ENCODE measurements at places on chromosomes 3 and 15. TPM values are rescaled to one million over a fixed set of nuclear protein-coding genes. Genes with fewer than 3 reads are reported as not detected.

DNA sequence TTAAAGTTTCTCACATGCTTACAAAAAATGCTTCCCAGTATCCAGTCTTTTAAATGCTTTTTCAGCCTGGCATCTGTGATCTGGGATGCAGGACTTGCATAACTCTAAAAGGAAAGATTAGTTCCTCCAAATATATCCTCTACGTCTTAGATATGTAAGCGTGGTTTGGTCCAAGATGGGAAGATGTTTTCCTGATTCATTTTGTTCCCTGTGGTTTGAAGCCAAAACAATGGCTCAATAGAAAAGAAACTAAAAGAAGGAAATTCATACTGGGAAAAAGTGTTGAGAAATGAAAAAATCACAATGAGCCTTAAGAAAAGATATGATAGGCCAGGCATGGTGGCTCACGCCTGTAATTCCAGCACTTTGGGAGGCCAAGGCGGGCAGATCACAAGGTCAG, 1002.8 kb downstream of the NAALADL2 start:
- DNase-seq = no peak

DNA sequence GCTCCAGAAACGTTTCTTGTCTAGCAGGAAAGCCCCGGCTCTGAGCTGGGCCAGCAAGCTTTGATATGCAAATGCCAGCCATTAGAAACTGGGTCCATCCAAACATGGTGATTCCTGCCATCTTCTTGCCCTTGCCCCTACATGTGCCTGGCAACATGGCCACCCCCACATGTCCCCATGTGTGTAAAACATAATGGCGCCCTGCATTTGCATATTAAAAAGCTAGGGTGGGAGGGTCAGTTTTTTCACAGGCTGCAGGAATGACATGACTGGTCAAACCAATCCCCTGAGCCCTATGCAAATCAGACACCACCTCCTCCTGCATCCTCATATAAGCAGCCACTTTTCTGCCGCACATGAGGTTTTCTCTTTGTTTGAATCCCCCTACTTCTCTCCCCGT, 21.2 kb downstream of the GPR156 start:
- DNase-seq = no peak

SYNPR gene
- not detected for total RNA-seq

GRCh38 chr15:94383041-94383440, 151.7 kb downstream of the MCTP2 start:
- DNase-seq = no peak

GRCh38 chr15:66409565-66410108, 22.9 kb downstream of the MAP2K1 start:
- DNase-seq = no peak

GOLGA8T gene
- 0.30 TPM for total RNA-seq

GRCh38 chr3:79937567-79937966, 169.8 kb upstream of the ROBO1 start:
- no peak for DNase-seq

GRCh38 chr3:3154879-3155610, 24.4 kb downstream of the CRBN start:
- DNase-seq = no peak

SLC12A1 gene
- not detected for total RNA-seq

DNA sequence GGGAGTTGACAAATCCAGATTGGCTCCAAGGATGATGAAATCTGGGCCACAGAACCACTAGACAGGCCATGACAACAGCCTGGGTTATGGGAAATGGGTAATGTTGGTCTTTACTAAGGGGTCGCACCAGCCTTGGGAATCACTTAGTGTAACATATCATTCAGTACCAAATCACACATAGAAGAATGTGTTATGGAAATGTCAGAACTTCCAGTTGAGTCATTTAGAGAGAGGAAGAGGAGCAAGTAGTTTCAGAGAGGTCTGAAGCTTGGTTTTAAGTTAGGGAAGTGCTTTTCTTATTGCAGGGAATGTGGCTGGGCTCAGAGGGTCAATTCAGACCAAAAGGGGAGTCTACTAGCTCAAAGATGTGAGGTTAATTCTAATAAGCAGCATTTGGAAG, 241.6 kb upstream of the ZPLD1 start:
- DNase-seq = no peak

GRCh38 chr15:80441714-80442113, 37.5 kb downstream of the ARNT2 start:
- no peak for DNase-seq

GRCh38 chr3:7074217-7074616, 213.3 kb downstream of the GRM7 start:
- no peak for DNase-seq

DNA sequence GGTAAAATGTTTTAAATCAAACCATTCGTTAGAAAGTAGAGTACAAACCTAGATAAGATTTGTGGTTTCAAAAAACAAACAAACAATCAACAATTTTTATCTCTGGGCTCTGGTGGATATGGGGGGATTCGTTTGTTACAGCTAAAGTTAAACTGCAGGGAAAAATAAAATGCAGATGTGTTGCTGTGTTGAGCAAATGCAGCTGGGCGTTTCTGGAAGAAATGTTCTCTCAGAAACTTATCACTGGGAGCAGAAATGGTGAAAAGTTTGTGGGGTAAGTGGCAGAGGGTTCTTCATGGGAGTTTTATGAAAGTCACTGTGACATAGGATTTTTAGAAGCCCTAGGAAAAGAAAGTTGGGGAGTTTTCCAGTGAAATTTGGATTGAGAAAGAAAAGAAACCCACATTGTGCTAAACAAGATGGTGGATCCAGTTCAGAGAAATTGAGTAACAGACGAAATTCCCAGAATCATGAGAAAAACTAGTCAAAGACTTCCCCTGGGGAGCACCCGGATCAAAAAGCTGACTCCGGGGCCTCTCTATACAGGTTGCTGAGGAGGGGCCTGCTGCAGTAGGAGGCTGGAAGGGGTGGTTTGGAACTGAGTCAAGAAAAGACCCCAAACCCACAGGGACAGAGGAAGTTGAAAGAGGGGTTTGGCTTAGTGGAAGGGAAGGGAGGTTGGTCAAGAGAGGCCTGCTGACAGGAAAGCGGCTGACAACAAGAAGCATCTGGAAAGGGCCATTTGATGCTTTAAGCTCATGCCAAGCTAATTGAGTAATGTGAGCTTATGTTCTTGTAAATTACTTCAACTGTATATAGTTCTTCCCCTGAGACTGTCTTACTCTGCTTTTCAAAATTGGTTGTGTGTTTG, 108.7 kb downstream of the RARB start:
- DNase-seq = no peak

GRCh38 chr15:61229883-61230180, 730 bp upstream of the RORA start:
- no peak for DNase-seq

ST8SIA2 gene
- total RNA-seq = not detected

DNA sequence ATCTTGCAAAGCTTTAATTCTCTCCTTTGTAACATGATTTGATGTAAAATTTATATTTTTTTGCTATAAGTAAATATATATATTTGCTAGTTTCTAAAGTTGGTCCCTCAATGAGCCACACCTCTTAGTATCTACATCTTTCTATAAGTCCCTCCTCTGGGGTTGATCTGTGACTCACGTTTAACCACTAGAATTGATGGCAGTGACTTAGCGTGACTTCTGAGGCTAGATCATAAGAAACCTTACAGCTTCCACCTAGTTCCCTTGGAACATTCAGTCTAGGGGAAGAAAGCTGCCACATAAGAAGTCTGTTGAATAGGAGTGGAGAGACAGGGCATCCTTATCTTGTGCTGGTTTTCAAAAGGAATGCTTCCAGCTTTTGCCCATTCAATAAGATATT, 56.6 kb upstream of the TNIK start:
- no peak for DNase-seq

SI gene
- total RNA-seq = not detected

- DNase-seq = no peak
These were observed 12.4 kb upstream of the SEC62 start for GRCh38 chr3:169954142-169954756.

GRCh38 chr3:106176734-106177133, 307.9 kb upstream of the CBLB start:
- DNase-seq = no peak

DNA sequence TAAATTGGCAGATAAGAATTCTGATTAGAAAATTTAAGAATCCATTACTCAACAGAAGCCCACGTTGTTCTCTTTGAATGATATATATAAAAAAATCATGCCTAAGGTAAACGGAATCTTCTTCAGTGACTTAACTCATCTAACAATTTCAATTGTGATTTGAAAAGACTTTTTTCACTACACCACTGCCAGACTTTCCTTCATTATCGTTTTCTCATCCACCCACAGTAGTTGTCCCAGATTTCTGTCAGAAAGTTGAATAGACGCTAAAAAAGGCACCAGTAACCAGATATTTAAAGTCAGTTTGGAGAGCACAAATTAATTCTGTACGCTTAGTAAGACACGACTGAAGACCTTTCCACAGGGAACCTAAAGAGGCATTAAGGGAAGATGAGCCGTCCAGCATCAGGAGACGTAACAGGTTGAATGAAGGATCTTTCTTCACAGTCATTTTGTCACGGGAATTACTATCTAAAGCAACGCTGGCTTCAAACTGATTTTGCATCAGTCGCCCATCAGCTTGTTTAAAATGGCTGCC, 1.3 kb downstream of the HIGD1A start:
- DNase-seq = no peak

SPATA12 gene
- total RNA-seq = not detected

GRCh38 chr3:157285966-157286365, 126.0 kb upstream of the CCNL1 start:
- DNase-seq = no peak

DNA sequence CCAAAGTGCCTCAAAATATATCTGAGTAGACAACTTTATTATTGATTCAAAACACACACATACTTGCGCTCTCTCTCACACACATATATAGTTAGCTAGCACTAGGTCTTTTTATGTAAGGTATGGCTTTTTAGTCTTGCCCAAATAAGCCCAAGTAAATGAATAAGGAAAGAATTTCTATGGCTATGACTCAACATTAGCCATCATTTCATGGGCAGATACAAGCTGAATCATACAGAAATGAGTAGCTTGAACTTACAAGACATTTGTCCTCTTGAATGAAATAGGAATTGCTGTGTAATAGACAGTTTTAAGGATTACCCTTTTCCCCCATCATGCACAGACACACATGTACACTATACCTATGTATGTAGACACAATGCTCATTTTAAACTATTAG, 4.9 kb downstream of the CADPS start:
- no peak for DNase-seq

DNA sequence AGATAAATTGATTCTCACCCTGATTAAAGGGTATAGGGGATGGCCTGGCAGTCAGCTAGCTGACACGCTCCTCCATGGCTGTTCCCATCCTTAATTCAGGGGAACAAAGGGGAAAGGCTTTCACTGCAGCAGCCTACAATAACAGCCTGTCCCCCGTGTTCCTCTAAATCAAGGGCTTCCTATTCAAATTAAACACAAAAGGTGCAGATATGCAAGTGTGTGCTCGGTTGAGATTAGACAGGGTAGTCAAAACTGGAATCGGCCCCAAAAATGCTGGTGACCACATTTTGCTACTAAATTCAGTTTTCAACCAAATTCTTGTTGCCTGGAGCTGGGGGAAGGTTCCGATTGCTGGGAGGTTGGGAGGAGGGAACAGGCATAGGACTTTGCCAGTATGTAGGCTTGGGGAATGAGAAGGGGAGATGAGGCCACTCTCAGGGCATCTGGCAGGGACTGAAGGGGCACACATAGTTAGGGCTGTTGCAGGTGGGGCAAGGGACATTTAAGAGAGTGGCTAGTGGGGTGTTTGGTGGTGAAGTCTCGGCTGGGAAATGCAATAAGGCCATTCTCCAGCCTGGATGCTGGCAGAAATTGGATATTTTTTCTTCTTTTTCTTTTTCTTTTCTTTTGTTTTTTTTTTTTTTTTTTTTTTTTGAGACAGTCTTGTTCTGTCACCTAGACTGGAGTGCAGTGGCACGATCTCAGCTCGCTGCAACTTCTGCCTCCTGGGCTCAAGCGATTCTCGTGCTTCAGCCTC, 32.9 kb upstream of the CTSH start:
- DNase-seq = no peak

DNA sequence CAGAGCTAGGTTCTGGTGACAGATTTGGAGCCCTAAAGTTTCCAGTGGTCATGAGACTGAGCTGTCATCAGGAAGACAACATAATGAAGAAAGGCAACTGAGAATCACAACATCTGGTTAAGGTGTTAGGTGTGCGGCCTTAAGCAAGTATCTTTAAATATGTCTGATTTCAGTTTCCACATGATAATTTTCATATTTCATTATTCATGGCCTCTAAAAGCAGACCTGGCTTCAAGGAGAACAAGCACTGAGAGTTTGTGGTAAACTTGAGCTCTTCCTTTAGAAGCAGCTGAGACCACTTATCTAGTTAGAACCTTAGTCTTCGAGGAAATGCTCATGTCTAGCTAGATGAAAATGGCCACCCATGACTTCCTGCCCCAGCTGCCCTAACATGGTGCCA, 25.7 kb upstream of the MYLK start:
- no peak for DNase-seq

DNA sequence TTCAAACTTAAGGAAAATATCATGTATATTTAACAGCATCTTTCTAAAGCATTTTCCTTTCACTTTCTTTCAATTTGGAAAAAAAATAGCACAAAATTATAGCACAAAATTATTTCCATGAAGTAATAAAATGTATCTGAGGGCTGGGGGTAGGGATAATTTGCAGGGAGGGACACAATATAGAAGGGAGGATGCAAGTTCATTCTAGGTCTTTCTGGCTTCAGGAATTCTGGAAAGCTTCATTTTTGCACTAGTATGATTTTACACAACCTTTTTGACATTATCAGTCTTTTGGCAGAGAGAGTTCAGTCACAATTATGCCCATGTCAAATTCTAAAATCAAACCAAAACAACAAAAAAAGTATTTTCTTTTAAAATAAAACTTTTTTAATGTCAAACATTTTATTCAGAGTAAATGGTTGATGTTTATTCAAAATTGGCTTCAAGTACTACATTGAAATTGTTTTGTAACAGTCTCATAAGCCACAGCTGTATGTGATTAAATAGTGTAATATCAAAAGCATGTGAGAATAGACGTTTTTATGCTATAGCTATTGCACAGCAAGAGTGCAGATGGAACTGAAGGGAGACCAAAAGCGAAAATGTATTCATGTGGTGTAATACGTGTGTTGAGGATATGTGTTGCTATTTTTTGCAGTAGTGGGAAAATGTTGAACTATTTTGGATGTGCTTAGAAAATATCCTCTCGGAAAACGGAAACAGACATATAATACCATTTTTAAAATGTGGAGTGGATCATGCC, 5.8 kb downstream of the RBMS3 start:
- DNase-seq = no peak

LSAMP gene
- total RNA-seq = 0.28 TPM

PARP15 gene
- total RNA-seq = 1.0 TPM
